ENCODE measurements at places on chromosomes 4 and X. TPM values are rescaled to one million over a fixed set of nuclear protein-coding genes. Genes with fewer than 3 reads are reported as not detected.

The C1QTNF7 gene
- polyA plus RNA-seq = 1.0 TPM

GRCh38 chrX:16113978-16114565 lies 9.3 kb upstream of the GRPR start:
- DNase-seq = peak; percentile 63

The FATE1 gene
- 1.2 TPM for polyA plus RNA-seq

DNA sequence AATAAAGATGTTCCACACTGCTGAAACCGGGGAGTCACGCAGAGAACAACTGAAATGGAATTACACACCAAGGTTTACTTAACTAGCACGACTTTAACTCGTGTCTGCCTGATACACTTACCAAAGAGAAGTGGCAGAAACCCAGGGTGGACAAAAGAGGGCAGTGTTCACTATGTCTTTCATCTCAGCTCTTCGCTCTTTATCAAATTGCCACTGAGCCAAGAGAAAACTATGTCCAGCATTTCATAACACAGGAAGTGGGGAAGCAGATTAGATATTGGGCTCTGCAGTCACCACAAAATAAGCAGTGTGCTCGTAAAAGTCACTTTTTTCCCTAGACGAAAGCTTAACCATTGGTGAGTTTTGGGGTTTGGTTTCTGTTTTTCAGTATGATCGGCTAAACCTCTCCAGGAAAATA lies 155.7 kb downstream of the CHIC2 start:
- DNase-seq = peak; percentile 89

The UGT2B11 gene
- polyA plus RNA-seq = not detected

The HHIP gene
- 3.6 TPM for polyA plus RNA-seq

The PPEF1 gene
- 0.68 TPM for polyA plus RNA-seq

DNA sequence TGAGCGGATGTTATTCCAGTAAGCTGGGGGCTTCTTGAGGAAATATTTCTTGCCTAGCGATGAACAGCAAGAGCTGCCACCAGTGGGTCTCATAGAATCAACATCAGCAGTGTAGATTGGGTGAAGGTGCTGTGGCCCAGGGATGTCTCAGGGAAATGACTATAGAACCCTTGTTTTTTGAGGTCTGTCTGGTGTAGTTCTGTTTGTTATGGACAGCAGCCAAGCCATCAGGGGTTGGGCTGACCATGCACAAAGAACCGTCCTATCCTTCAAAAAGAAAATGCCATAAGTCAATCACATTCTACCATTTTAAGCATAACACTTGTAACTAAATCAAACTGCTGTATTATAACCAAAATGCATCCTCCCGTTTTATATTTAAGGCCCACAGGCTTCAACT lies 17.3 kb upstream of the C1GALT1C1 start:
- DNase-seq = no peak

DNA sequence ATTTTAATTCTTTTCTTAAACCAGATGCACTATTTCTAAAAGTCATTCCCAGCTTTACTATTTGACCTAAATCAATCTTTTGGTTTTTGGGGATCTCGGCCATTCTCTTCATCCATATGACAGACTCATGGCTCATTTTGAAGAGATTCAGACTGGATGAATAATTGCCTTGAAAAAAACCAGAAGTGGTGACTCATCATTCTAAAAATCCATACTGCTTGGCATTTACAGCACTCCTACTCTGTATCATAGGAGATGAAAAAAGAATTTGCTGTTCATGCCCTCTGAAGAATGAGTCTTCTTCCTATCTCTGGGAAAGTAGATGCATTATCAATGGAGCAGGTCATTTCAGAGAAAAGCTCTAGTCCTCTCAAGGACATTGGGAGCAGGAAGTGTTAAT lies 220.5 kb upstream of the RPS6KA3 start:
- DNase-seq = no peak

The WNK3 gene
- 2.7 TPM for polyA plus RNA-seq

The PCDH18 gene
- polyA plus RNA-seq = 47.6 TPM

DNA sequence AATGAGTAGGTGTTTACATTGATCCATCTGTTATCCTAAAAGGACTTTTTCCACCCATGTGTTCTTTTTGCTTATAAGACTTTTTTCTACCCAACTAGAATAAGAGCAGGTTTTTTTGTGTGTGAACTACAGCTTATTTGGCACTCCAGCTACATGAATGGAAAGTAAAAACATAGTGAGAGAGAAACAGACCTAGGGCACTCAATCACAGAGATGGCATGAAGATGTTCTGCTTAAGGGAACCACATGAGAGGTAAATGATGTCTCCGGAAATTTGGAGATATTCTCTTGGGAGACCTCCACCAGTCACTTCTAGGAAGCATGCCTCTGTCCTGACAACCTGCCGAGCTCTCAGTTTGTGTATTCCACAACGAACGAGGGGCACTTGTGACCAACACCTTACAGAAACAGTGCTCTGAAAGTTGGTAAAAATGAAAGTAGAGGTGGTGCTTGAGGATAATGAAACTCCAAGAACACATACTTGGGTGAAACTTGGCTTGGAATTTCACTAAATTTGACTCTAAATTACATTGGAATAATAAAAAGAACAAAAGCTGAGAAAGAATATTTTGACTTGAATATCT lies 788.4 kb upstream of the GALNTL6 start:
- DNase-seq = no peak

DNA sequence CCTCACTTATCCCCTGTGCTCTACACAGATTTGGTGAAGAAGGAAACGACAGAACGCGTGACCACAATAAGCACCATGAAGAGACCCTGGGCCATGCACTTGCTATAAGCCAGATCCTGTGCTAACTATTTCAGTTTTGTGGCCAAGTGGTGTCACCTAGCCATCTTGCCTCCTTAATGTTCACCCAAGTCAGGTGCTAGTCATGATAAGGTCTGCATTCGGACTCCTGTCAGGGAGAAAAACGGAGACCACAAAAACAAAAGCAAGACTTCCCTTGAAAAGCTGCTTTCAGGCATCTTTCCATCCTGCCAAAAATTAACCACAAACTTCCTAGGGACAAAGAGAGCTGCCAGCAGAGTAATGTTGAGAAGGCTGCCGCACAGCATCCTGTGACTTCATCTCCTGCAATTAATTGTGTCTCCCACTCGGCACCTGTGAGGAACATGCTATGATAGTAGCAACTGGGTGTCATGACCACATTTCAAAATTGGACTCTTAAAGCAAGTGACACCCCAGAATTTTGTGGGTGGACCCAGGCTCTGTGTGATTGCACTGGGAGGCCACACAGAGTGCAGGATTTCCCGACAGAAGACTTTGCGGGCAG lies 8.8 kb upstream of the IDS start:
- peak; percentile 40 for DNase-seq

The ZNF185 gene
- polyA plus RNA-seq = 98.7 TPM

The TRAM1L1 gene
- polyA plus RNA-seq = 6.1 TPM

GRCh38 chr4:59518005-59518823 lies 1681.9 kb upstream of the ADGRL3 start:
- no peak for DNase-seq

GRCh38 chr4:37918653-37919052 lies 27.8 kb downstream of the TBC1D1 start:
- DNase-seq = no peak

The RAB39B gene
- 0.60 TPM for polyA plus RNA-seq

The SYP gene
- 1.3 TPM for polyA plus RNA-seq

DNA sequence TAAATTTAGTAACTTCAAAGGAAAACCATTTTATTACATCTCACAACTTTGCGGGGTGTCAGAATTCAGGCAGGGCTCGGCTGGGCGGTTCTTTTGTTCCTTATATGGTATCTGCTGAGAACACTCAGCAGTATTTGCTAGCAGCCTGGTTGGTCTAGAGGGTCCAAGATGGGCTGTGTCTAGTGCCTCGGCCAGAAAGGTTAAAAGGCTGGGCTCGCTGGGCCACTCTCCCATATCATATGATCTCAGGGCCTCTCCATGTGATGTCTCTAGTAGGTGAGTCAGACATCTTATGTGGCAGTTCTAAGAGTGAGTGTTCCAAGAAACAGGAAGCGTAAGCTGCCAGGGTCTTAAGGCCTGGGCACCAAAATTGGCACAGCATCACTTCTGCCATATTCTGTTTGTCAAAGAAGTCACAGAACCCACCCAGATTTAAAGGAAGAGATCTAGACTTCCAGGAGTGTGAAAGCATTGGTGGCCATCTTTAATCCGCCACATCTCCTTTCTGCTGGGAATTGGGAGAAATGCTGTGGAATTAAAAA lies 100.9 kb upstream of the ATP6AP2 start:
- DNase-seq = no peak

DNA sequence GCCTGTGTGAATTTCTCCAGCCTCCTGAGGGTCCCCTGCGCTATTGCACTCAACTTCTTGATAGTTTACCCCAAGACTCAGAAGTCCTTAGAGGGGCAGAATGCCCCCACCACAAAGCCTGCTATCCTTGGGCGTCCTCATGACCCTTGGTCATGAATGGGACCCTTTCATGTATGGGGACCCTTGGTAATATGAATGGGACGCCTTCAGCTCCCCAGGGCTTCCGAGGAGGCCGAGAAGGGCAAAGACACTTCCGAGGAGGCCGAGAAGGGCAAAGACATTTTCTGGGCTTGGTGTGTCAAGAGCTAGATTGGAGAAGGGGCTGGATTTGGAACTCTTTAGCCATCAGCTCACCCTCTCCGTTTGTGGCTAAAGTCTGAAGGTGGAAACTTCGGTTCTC lies 8.6 kb downstream of the SHOX start:
- DNase-seq = no peak

The TMEM35A gene
- 2.8 TPM for polyA plus RNA-seq

GRCh38 chr4:37540486-37540885 lies 145.7 kb downstream of the RELL1 start:
- peak; percentile 11 for DNase-seq

The PPP1R2C gene
- not detected for polyA plus RNA-seq

The F9 gene
- not detected for polyA plus RNA-seq

- DNase-seq = no peak
These were observed 382.2 kb upstream of the INTU start for GRCh38 chr4:127250577-127250976.

GRCh38 chr4:24489870-24490269 lies 94.5 kb downstream of the DHX15 start:
- DNase-seq = peak; percentile 96

- DNase-seq = no peak
These were observed 77.8 kb downstream of the GALNTL6 start for GRCh38 chr4:171891038-171891437.

GRCh38 chrX:24292353-24292752 lies 21.5 kb downstream of the SUPT20HL2 start:
- peak; percentile 54 for DNase-seq

The PARM1 gene
- polyA plus RNA-seq = 67.5 TPM

DNA sequence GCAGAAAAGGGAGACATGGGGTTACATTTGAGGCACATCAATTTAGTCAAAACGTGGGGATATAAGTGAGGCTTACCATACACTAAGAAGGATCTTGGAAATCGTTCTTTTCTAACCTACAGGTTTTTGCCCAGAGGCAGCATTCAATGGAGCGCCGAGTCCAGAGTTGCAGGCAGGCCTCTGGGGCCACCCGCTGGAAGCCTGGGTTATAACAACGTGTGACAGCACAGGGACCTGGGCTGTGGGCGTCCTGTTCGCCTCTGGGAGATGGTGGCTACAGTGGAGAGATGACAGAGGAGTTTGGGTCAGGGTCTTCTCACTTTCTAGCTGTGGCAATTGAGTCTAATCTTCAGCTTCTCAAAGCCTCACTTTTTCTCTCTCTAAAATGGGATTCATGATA lies 53.9 kb downstream of the ENPP6 start:
- peak; percentile 61 for DNase-seq

DNA sequence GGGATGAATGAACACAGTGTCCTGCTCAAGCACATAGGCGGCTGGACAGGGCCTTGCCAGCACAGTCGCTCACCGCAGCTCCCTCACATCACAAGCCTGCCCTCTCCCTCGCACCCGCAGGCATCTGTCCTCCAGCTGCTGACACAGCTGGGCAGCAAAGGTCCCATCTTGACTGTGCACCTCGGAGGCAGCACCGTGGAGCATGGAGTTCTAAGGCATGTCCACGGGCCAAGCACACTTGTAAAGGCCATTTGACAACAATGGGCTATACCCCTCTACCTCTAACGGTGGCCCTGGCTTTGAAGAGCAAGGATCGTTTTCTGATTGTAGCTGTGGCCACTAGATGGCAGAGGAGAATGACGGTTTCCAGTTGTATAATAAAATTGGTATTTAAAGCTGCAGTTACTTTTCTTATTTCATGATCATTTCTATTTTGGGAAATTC lies 53.8 kb downstream of the APLN start:
- peak; percentile 45 for DNase-seq

DNA sequence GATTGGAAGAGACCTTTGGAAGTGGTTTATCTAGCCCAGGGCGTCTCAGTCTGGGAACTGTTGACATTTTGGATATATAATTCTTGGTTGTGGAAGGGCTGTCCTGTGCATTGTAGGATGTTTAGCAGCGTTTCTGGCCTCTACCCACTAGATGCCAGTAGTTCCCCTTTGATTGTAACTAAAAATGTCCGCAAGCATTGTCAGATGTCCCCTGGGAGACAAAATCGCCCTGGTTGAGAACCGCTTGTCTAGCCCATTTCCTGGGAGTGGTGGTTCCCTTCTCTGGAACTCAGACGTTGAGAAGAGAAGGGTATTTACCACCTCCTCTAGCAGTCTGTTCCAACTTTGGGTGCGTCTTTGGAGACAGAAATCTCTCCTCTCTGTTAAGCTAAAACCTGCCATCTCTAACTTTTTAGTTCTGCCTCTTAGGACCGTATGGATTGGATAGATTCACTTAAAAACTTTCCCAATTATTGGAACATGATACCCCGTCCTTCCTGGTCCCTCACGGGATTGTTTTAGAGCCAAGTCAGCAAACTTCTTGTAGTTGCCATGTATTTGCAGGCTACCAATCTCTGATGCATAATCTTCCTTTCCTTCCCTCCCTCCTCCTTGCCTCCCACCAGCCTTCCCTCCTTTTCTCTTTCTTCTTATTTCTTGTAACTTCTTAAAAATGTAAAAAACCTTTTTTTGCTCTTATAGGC lies 13.9 kb downstream of the TMEM165 start:
- DNase-seq = peak; percentile 51

DNA sequence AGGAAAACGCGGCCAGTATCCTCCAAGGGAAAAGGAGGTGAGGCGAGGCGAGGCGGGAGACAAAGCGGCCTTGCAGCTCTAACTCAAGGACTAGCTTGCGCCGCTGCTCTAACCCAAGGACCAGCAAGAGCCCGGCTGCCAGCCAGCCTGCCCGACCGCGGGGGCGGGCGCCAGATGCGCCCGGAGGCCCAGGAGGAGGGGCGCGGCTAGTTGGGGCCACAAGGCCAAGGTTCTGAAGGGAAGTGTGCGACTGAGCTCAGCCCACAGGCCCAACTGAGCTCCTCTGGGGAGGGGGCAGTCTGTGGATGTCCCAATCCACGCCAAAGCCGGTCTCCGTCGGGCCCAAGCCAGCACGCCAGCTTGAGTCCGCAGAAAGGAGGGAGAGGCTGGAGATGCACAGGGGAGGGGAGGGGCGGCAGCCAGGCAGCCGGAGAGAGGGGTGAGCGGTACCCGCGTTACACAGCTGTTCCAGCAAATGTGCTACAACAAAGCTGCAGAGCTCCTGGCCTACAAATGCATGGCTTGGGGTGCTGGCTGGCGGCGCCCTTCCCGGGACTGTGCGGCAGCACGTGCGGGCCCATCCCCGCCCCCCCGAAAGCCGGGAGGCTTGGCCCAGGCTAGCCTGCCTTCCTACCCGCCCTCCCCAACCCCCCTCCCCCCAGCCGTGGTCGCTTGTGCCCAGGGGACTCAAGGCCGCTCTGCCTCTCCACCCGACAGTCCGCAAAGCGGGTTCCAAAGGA lies 637 bp downstream of the AMER1 start:
- DNase-seq = peak; percentile 43

The PROM1 gene
- polyA plus RNA-seq = 46.5 TPM

Data from muscle of leg (tissue), 16 donors.